Diencephalon (tissue), 1 donor: ENCODE measurements at places on chromosomes 13 and 19. TPM values are rescaled to one million over a fixed set of nuclear protein-coding genes. Genes with fewer than 3 reads are reported as not detected.

The ZNF468 gene
- 37.6 TPM for total RNA-seq

The ZNF560 gene
- 0.46 TPM for total RNA-seq

The LILRB5 gene
- total RNA-seq: 0.23 TPM

The ZSWIM4 gene
- 5.3 TPM for total RNA-seq

The CD37 gene
- total RNA-seq: 2.1 TPM

The ZNF534 gene
- total RNA-seq: 2.8 TPM

The ZNF470 gene
- 21.9 TPM for total RNA-seq

The PCDH17 gene
- 250 TPM for total RNA-seq

The CD70 gene
- total RNA-seq: not detected
